ENCODE measurements at places on chromosomes 13 and 19. TPM values are rescaled to one million over a fixed set of nuclear protein-coding genes. Genes with fewer than 3 reads are reported as not detected.

The CKM gene
- polyA plus RNA-seq, result 0.97 TPM

The FDX2 gene
- 38.4 TPM for polyA plus RNA-seq

The PABPC3 gene
- polyA plus RNA-seq, result 0.10 TPM

The MISP gene
- 23.7 TPM for polyA plus RNA-seq

The TMEM91 gene
- 18.0 TPM for polyA plus RNA-seq

The FGF21 gene
- not detected for polyA plus RNA-seq

The ZSCAN1 gene
- 0.63 TPM for polyA plus RNA-seq

The C3 gene
- polyA plus RNA-seq, result 613 TPM

The SPACA4 gene
- polyA plus RNA-seq, result 0.16 TPM

The CADM4 gene
- polyA plus RNA-seq, result 6.3 TPM

The CD79A gene
- polyA plus RNA-seq, result 9.2 TPM

The ZFR2 gene
- polyA plus RNA-seq, result 0.05 TPM
